ENCODE measurements at places on chromosomes 1 and 21. TPM values are rescaled to one million over a fixed set of nuclear protein-coding genes. Genes with fewer than 3 reads are reported as not detected.

GRCh38 chr1:50371749-50372148 lies 51.5 kb downstream of the DMRTA2 start:
- no peaks in the 10 kb centered on the region for H3K36me3 ChIP-seq
- H3K4me3 ChIP-seq = no peak overlapping the region
- DNase-seq = no peak
- H3K27ac ChIP-seq = no peak overlapping the region

The RPTN gene
- total RNA-seq = not detected

- no peaks in the 10 kb centered on the region for H3K36me3 ChIP-seq
- H3K4me1 ChIP-seq = no peaks in the 10 kb centered on the region
- H3K27me3 ChIP-seq = no peaks in the 10 kb centered on the region
- no peak overlapping the region for H3K4me3 ChIP-seq
- no peak for DNase-seq
Observed at GRCh38 chr21:15978215-15978738, 248.5 kb downstream of the USP25 start.

GRCh38 chr1:69836971-69837636 lies 269.4 kb downstream of the LRRC7 start:
- no peaks in the 10 kb centered on the region for H3K36me3 ChIP-seq
- no peak for DNase-seq
- no peak overlapping the region for H3K27ac ChIP-seq
- H3K4me1 ChIP-seq = no peaks in the 10 kb centered on the region

GRCh38 chr21:15057285-15057684 lies 7.5 kb downstream of the NRIP1 start:
- peak overlapping the region; percentile 29 for H3K27ac ChIP-seq
- DNase-seq = no peak
- H3K27me3 ChIP-seq = no peaks in the 10 kb centered on the region
- H3K4me3 ChIP-seq = no peak overlapping the region
- no peaks in the 10 kb centered on the region for H3K36me3 ChIP-seq
- peaks cover 86% of the 10 kb centered on the region for H3K4me1 ChIP-seq

DNA sequence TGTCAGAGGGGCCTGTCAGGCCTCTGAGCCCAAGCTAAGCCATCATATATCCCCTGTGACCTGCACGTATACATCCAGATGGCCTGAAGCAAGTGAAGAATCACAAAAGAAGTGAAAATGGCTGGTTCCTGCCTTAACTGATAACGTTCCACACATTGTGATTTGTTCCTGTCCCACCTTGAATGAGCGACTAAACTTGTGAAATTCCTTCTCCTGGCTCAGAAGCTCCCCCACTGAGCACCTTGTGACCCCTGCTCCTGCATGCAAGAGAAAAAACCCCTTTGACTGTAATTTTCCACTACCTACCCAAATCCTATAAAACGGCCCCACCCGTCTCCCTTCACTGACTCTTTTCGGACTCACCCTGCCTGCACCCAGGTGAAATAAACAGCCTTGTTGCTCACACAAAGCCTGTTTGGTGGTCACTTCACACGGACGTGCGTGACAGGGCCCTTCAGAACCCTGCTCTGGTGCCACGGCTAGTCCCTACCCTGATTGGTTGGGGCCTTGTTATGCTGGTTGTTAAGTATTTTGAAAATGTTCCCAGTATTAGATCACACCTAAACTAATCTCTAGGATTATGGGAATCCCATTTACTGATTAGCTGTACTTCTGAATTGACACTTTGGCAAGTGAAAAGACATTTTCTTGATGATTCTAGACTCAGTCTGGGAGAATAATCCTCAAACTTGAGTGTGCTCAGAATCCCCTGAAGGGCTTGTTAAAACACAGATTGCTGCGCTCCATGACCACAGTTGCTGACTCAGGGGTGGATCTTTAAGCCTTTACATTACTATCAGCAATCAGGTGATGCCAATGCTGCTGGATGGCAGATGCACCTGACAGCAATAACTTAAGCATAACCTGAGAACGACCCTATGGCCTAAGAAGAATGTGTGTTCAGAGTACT lies 28.8 kb upstream of the SPATA6 start:
- H3K36me3 ChIP-seq = no peaks in the 10 kb centered on the region
- no peak overlapping the region for H3K4me3 ChIP-seq
- no peaks in the 10 kb centered on the region for H3K4me1 ChIP-seq
- DNase-seq = no peak

The TPTE gene
- total RNA-seq = not detected

The NEGR1 gene
- total RNA-seq = 58.9 TPM

GRCh38 chr1:66480162-66480561 lies 53.8 kb upstream of the SGIP1 start:
- DNase-seq = no peak
- H3K4me3 ChIP-seq = no peak overlapping the region
- H3K4me1 ChIP-seq = no peaks in the 10 kb centered on the region
- no peaks in the 10 kb centered on the region for H3K27me3 ChIP-seq

- no peak overlapping the region for H3K27ac ChIP-seq
- no peaks in the 10 kb centered on the region for H3K36me3 ChIP-seq
- no peak overlapping the region for H3K4me3 ChIP-seq
- H3K27me3 ChIP-seq = no peaks in the 10 kb centered on the region
Observed at GRCh38 chr21:21163904-21164303, 165.7 kb downstream of the NCAM2 start.

DNA sequence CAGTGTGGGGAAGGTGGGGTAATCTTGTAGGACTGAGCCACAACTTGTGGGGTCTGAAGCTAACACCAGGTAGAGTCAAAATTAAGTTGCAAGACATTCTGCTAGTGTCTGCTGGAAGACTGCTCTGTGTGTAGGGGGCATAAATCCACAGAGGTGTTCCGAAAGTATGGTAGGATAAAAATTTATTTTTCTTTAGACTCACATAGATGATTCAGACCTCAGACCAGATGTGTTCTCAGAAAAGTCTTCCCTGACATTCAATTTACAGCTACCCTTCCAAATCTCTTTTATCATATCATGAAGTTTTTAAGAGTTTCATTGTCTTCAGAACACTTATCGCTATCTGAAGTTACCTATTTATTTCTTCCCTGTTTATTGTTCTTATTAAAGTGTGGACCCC lies 21.3 kb downstream of the DUSP10 start:
- peak overlapping the region; percentile 89 for H3K27ac ChIP-seq
- no peaks in the 10 kb centered on the region for H3K27me3 ChIP-seq
- no peak for DNase-seq
- no peaks in the 10 kb centered on the region for H3K36me3 ChIP-seq
- H3K4me3 ChIP-seq = no peak overlapping the region

DNA sequence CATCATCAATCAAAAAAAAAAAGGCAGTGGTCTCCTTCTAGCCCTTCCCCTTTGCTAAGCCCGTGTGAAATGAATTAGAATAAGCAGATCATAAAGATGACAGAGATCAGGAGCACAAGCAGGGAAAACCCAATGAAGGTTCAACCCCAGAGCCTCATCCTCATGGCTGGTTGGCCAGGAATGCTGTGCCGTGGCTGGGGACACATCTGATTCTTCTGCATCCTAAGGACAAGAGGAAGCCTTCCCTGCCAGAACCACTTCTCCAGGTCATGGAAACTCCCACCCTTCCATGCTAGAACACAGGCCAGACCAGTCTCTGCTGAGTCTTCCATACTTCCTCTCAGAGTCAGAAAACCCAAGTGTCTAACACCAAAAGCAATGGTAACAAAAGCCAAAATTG lies 81.1 kb downstream of the CSMD2 start:
- no peak for DNase-seq
- H3K27me3 ChIP-seq = no peaks in the 10 kb centered on the region
- H3K4me1 ChIP-seq = no peaks in the 10 kb centered on the region
- no peak overlapping the region for H3K27ac ChIP-seq

DNA sequence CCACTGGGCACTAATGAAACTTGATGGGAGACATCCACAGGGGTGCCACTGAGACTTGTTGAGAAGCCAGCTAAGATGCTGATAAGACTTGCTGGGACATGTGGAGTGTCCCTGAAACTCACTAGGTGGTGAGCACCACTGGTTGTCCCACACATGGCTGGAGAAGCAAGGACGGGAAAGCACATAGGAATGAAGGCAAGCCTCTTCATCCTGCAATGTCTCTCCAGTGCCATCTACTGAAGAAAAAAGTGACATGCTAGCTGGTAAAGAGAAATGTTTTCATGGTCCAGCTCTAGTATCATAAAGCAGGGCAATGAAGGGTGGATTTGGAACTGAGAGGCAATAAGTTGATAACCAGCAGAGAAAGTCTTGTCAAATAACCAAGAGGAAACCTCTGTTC lies 283.0 kb downstream of the PAPPA2 start:
- DNase-seq = no peak
- no peaks in the 10 kb centered on the region for H3K4me1 ChIP-seq
- H3K36me3 ChIP-seq = no peaks in the 10 kb centered on the region
- no peak overlapping the region for H3K4me3 ChIP-seq
